ENCODE measurements at places on chromosomes 7 and 10. TPM values are rescaled to one million over a fixed set of nuclear protein-coding genes. Genes with fewer than 3 reads are reported as not detected.

DNA sequence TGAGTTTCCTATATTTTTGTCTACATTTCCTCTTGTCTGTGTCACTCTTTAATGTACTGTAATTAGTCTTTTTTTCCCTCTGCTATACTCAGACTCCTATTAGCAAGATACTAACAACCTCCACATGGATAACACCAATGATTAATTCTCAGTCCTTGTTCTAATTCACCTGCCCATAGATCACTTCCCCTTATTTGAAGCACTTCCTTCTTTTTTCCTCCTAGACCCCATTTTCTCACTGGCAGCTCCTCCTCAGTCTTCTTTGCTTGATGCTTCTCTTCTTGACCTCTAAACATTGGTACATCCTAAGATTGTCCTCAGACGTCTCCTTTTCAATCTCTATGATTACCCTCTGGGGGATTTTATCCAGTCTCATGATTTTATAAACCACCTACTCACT lies 98.2 kb upstream of the IMMP2L start:
- no peak for DNase-seq
- no peak overlapping the region for H3K27ac ChIP-seq
- no peak overlapping the region for H3K4me3 ChIP-seq
- no peaks in the 10 kb centered on the region for H3K36me3 ChIP-seq

DNA sequence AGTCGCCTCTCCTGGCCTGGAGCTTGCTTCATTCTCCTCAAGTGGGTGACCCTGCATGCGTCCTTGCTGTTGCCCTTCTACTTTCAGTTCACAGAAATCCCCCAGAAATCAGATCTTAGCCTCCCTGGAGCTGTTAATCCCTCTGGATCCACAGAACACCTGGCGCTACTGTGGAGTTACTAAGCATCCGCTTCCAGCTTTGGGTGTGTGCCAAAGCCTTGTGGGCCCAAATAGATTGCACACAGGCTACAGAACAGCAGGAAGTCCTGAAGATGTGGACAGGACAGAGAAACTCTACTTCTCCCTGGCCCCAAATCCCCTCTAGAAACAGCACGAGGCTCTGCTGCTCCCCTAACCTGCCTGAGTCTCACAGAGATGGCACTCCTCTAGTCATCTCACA lies 36.6 kb upstream of the PDLIM1 start:
- no peak overlapping the region for H3K27ac ChIP-seq
- H3K4me3 ChIP-seq = no peak overlapping the region
- H3K36me3 ChIP-seq = no peaks in the 10 kb centered on the region
- H3K27me3 ChIP-seq = no peaks in the 10 kb centered on the region
- no peak for DNase-seq
- peaks cover 19% of the 10 kb centered on the region for H3K4me1 ChIP-seq

- no peak overlapping the region for H3K4me3 ChIP-seq
- no peak overlapping the region for H3K27ac ChIP-seq
- no peaks in the 10 kb centered on the region for H3K27me3 ChIP-seq
- H3K4me1 ChIP-seq = peaks cover 14% of the 10 kb centered on the region
- H3K36me3 ChIP-seq = no peaks in the 10 kb centered on the region
Observed at GRCh38 chr7:105132835-105133234, 118.8 kb downstream of the KMT2E start.

DNA sequence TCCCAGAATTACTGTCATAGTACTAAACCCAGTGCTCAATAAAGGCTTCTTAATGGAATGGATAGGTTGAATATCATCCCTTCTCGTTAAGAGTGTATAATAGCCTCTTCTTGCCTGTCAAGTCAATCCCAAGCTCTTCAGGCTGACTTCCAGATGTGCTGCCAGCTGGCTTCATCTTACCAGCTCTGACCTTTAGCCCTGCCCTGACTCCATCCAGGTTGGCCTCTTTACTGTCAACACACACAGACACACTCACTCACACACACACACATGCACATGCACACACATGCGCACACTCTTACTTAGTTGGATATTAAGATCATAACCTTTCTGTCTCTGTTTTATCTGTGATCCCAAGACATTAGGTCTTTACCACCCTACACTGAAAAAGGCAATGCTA lies 49.1 kb downstream of the ASB4 start:
- no peaks in the 10 kb centered on the region for H3K36me3 ChIP-seq
- H3K4me1 ChIP-seq = peaks cover 3% of the 10 kb centered on the region
- no peak overlapping the region for H3K4me3 ChIP-seq

The PRSS37 gene
- total RNA-seq = not detected

The ZFYVE27 gene
- total RNA-seq = 24.7 TPM

DNA sequence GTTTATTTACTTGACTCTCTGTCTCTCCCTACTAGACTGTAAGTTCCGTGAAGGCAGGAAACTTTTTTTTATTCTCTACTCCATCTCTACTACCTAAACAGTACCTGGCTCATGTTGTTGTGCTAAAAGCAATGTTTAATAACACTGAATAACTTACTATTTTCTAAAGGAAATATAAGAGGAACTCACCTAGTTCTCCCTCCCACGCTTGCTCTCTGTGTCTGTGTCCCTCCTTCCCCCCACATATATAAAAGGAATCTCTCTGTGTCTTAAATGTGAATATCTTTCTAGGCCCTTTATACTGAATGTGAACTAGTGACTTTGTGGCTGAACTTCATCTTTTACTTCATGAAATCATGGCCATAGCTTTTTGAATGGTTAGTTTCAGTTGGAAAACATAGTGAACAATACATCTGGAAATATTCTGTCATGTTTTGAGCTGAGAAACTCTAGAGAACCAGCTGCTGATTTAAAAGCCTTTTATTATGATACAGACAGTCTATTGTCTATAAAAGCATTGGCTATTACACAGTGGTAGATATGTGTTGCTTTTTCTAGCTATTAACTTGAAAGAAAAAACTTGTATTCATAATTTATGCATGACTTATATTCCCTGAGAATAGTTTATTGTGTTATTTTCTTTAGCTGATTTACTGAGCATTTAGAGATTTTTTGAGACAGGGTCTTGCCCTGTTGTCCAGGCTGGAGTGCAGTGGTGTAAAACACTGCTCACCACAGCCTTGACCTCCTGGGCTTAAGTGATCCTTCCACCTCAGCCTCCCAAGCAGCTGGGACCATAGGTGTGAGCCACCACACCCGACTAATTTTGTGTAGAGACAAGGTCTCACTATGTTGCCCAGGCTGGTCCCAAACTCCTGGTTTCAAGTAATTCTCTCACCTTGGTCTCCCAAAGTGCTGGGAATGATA lies 42.5 kb downstream of the VCL start:
- H3K27me3 ChIP-seq = no peaks in the 10 kb centered on the region
- peaks cover 32% of the 10 kb centered on the region for H3K36me3 ChIP-seq
- H3K27ac ChIP-seq = no peak overlapping the region
- no peaks in the 10 kb centered on the region for H3K4me1 ChIP-seq

DNA sequence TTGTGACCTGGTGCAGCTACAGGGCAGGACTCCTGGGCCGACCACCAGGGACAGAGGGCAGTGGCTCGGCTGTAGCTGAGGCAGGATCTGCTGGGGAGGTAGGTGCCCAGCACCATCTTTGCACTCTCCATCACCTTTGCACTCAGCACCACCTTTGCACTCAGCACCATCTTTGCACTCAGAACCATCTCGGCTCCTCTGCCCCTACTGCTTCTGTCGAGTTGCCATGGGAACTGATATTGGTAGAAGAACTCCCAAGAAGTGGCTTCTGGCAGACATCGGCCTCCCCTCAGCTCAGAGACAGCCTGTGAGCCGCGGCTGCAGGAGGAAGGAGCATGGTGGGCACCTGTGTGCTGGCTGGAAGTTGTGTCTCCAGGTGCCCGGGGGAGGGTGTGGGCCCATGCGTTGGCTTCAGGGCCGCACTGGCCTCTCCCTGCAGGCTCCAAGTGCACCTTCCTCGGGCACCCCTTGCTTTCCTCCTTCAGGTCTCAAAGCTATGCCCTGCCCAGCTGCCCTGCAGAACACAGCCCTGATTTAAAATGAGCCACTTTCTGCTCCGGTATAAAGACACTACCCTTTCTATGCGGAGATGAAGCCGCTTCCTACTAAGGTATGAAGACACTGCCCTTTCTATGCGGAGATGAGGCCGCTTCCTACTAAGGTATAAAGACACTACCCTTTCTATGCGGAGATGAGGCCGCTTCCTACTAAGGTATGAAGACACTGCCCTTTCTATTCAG lies 514.5 kb downstream of the PTPRN2 start:
- H3K27me3 ChIP-seq = peaks cover 83% of the 10 kb centered on the region
- no peaks in the 10 kb centered on the region for H3K4me1 ChIP-seq
- H3K4me3 ChIP-seq = no peak overlapping the region
- DNase-seq = no peak

All from PC-9 (cell line).